ENCODE measurements at places on chromosomes 5 and 9.

GRCh38 chr9:37917801-37918664 is 14.1 kb upstream of the SLC25A51 start:
- no peak for DNase-seq

DNA sequence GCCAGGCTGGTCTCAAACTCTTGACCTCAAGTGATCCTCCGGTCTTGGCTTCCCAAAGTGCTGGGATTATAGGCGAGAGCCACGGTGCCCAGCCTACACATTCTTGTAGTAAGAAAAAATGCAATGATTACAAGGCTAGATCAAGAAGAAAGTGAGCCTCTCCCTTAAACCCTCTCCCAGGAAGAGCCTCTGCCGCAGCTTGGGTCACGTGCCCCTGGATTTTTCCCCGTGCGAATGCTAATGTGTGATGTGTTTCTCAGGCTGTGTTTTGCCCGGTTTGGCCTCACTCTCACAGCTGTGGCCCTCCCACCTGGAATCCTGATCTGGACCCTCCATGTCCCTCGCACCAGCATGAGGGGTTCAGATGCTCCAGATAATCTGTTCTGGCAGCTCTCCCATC is 6.9 kb downstream of the PLPP7 start:
- DNase-seq: no peak

DNA sequence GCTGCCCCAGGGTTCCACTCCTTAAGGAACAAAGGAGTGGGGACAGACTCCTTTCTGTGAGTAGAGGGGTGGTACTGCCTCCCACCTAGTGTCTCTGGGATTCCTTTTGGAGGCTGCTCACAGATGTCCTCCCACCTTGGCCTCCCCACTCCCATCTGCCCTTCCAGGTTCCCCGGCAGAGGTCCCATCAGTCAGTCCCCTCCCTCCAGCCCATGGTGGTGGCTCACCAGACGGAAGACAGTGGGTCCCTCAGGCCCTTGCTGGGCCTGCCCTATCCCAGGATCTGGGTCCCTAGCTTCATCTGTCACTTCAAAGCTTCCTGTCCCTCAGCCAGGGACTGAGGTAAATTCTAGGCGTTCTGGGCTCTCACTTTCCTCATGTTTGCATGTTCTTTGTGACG is 35.6 kb upstream of the NEK6 start:
- DNase-seq: no peak

DNA sequence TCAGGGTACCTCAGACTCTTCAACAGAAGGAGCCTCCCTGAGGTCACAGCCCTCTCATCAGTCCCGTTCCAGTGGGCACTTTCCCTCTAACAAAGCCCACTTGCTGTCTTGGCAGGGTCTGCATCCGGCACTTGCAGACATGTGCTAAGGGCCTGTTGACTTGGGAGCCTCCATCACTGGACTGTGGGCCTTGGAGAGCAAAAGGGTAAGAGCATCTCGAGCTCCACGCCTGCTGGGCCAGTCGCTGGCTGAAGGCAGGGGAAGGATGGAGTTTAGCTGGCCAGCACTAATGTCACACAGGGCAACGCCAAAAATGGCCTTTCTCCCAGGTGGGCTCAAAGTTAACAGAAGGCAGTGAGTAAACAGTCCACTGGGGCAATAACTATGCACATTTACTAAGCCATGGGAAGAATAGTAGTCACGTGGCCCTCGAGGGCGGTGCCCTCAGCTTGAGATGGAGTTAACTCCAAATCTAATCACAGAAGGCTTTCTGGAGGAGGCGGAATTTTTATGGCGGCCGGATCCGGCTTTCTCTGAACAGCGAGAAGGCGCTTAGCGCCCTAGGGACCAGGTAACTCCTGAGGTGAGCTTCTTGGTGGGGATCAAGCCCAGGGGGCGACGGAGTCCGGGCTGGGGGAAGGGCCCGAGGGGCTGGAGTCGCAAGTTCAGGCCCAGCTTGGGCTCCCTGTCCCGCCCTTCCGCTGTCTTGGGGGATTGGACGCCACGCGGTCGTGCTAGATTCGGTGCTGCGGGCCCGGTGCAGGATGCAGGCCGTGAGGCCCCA is 2.0 kb upstream of the NSD1 start:
- DNase-seq: no peak

GRCh38 chr9:124271660-124272059 is 13.9 kb downstream of the NEK6 start:
- DNase-seq: no peak

- no peak for DNase-seq
These were observed 64.1 kb upstream of the IRX4 start for GRCh38 chr5:1946776-1947175.

DNA sequence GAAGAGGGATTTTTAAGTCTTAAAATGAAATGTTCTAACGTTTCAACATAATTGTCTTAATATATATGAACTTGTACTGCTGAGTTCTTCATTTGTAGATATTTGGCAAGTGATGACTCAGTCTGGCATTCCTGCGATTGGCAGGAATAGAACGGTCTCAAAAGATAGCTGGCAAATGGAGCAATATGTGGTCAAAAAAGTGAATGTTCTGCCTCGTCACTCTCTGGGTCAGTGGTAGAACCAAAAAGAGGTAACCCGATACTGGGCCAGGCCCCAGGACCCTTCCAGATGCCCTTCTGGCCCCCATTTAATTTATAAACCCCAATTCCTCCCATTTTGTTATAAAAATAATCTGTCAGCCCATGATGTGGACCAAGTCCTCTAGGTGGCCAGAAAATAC is 39.2 kb downstream of the ZNF366 start:
- no peak for DNase-seq

Data from stimulated activated CD4-positive, alpha-beta T cell treated with anti-CD3 and anti-CD28 coated beads, TNF-alpha, amount 100 ng/mL, for 1 hour (primary cell).